ENCODE measurements at places on chromosomes 4 and X.

DNA sequence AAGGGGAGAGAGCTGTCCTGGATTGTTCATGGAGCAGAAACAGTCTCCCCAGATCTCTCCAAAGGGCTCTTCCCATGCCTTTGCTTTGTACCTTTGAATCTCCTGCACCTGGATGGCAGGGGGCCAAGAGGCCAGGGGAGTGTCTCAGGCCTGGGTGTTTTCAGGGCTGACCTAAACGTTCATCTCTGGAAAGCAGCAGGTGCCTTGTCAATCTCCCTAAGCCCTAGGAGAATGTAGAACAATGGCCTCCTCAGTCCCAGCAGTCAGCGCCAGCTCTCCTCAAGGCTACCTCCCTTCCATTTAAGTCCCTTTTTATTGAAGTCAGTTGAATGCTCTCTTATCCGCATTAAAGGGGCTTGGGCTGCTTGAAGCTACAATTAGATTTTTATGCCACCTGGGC is 31.2 kb upstream of the NSUN7 start:
- no peak for DNase-seq

GRCh38 chrX:139903210-139903609 is 29.6 kb downstream of the ATP11C start:
- no peak for DNase-seq

- DNase-seq, result no peak
Measured at GRCh38 chr4:85933291-85933640, 426.6 kb downstream of the MAPK10 start.

DNA sequence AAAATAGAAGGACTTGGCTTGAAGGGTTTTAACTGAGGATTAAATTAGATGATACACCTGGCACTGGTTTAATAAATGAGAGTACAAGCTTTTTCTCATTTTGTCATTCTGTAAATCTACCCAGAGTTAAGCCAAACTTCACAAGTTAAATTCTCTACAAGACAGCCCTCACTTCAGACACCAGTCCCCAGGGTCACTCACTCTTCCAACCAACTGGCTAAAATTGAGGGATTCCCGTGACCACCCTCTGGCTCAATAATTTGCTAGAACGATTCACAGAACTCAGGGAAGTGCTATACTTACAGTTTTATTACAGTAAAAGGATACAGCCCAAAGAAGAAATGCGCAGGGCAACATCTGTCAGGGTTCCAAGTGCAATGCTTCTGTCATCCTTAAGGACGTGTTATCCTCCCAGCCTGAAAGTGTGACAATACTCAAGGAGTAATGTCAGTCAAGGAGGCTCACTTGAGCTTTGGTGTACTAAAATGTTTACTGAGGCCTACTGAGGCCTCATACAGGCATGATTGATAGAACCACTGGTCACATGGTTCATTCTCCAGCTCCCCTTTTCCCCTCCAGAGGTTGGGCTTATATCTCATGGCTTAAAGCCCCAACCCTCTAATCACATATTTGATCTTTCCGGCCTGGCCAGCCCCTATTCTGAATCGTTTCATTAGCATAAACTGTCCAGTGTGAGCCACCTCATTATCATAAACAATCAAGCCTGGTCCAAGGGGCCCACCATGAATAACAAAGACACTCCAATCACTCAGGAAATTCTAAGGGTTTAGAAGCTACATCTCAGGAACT is 9.6 kb upstream of the TMSB4X start:
- no peak for DNase-seq

DNA sequence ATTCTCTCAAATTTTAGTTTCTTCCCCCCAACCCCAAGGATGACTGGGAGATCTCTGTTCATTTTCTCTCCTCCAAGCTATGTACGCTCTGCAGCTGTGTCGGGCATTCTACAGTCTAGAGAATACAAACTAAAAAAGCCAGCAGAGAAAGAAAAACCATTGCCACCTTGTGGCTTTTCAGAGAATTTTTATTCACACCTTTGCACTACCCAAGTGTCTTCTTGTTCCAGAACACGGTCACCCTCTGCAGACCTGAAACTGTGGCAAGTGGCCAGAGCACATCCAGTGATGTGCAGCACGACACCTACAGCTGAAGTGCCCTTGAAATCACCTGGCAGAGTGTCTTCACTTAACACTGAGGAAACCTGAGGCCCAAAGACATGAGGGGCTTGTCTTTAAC is 68.6 kb downstream of the CHST7 start:
- peak; percentile 20 for DNase-seq

GRCh38 chrX:154515090-154515965 is 704 bp downstream of the FAM3A start:
- DNase-seq, result no peak

- no peak for DNase-seq
Measured at GRCh38 chr4:25021216-25021615, 9.5 kb downstream of the LGI2 start.

GRCh38 chr4:169460081-169460480 is 152.3 kb downstream of the NEK1 start:
- no peak for DNase-seq

DNA sequence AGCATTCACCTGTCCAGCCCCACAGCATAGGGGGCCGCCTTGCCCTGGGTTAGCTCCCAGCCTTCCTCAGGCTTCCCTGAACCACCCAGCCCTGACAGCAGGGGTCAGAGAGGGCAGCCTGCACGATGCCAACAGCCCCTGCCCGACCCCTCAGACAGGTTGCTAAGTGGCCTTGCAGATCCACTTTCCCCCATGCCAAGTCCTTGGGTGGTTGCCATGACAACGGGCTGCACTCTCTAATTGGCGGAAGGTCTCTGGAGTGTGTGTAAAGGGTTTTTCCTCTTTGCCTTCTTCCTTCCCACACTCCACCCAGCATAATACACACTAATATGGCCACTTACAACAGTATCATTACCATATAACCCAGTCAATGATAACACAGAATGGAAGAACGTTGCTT is 99.6 kb upstream of the AFAP1 start:
- no peak for DNase-seq

DNA sequence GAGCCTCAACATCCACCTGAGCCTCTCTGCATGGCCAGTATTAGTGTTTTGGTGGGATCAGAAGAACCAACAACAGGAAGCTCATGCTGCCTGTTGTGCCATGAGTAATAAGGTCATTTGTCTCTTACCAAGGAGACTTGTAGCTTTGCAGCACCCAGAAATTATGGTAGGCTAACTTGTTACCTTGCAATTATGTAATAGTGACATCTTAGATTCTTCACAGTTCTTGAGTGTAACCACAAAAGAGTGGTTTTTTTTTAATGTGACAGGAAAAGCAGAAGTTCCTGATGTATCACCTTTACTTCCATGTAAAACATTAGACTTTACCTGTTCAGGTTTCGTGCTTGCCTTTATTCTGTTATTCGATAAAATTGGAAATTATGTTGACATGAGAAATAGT is 263.9 kb upstream of the CXXC4 start:
- no peak for DNase-seq

DNA sequence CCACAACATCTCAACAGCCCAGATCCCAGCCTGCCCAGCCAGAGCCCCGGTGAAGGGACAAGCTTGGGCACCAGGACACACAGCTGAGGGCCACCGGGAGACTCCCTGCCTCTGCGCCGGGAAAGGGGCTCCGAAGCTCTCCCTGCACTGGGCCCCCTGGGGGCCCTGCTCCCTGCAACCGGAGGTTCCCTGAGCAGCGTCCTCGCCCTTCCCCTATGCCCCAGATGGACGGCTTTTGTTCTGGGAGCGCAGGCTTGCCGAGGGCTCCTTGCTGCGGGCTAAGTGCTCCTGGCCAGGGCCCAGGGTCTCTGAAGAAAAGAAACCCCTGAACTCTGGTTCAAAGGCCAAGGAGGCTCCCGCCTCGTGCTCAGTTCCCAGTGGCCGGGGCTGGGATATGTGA is 899 bp upstream of the ZFP92 start:
- DNase-seq, result no peak

GRCh38 chrX:17160975-17161374 is 214.0 kb upstream of the NHS start:
- no peak for DNase-seq

GRCh38 chr4:141019768-141020167 is 113.5 kb downstream of the RNF150 start:
- DNase-seq, result no peak

- peak; percentile 50 for DNase-seq
Measured at GRCh38 chrX:47831788-47832187, 4.9 kb upstream of the ZNF81 start.

DNA sequence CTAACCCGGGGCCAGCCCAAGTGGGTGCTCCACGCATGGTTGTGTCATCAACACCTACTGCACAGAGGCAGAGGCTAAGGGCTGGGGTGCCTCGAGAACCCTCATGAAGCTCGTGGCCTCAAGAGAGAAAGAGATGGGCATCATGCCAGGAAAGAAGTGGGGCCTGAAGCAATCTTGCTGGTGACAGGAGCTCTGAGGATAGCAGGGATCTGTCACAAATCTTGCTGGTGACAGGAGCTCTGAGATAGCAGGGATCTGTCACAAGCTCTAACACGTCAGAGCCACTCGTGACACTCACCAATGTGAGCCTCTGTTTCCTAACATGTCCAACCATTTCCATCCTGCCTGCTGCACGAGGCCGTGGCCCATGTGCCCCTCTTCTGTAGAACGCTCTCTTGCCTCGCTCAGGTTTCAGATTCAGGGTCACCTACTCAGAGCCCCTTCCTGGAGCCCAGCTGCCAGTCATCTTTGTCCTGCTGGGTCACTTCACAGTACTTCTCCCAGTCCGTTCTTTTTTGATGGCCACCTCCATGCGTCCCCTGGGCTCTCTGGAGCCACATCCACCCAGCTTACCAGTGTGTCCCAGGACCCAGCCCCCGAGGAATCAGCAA is 21.1 kb downstream of the PNMA6E start:
- DNase-seq, result no peak

GRCh38 chr4:99593781-99594641 is 19.4 kb downstream of the MTTP start:
- no peak for DNase-seq

DNA sequence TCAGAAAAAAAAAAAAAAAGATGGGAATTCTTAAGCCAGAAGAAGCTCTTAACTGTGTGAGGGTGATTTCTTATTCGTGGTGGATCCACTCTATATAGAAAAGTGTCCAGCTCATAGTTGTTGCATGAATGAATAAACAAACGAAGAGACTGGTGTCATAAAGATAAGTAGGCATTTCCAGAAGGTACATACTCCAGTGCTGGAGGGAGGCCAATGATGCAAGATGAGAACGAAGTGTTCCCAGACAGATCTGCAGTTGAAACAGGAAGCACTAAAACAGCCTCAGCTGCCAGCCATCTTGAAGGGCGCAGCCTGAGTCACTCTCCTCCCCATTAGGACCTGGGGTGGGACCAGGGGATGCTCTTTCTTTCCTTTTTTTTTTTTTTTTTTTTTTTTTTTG is 47.4 kb upstream of the HOPX start:
- no peak for DNase-seq

DNA sequence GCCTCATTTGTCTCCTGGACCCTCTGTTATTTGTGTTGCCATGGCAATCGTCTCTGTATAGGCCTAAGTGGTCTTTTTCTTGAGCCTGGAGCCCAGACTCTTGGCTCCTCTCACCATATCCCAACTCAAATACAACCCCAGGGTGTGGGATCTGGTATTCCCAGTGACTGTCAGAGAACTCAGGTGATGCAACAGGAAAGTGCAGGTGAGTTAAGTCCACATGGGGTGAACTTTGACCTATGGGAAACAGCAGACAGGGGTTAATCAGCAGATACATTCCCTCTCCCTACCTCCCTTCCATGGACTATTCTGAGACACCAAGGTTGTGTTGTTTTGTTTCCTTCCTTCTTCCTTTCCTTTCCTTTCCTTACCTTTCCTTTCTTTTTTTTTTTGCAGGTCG is 130.9 kb upstream of the RPS6KA3 start:
- no peak for DNase-seq

DNA sequence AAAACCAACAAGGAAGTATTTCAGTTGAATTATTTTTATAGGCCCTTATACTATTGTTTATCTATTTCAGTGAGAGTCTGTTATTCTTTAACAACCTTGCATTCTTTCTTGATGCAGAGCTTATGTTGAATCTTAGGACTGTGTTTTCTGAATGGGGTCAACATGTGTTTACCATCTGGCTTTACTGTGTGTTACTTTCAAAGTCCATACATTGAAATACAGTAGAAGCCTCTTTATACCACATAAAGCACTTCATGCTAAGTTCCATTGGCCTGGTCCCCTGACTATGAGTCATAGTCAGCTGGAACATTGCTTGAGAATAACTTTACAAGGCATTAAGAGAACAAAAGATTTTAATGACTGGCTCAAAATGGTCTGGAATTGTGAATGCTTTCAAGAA is 152.6 kb downstream of the GASK1B start:
- peak; percentile 88 for DNase-seq

- no peak for DNase-seq
Measured at GRCh38 chr4:123651066-123651465, 254.5 kb downstream of the SPRY1 start.

DNA sequence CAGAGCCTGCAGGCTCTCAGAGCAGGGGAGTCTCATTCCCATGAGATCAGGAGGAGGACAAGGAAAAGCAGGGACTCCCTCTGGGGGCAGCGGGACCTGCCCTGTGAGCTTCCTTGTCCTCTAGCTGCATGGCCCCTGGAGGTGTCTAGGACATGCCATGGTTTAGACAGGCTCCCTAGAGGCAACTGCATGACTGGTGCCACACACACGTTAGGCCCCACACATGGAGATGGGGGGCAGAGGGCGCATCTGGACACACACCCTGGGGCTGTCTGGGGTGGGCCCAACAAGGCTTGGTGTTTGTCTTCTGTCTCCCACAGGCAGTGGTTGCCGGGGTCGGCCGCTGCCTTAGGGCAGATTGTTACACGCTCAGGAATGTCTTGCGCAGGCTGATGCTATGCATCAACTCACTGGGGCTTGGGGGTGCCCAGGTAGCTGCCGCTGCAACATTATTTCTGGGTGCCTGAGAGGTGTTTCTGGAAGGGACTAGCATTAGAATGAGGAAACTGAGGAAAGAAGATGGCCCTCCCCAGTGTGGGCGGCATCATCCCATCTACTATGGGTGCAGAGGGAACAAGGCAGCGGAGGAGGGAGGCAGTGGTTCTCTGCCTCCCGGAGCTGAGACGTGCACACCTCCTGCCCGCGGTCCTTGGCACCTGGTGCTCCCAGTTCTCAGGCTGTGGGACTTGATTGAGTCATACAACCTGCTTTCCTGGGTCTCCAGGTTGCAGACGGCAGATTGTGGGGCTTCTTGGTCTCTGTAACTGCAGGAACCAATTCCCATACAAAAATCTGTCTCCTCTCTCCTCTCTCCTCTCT is 32.1 kb upstream of the GPR78 start:
- DNase-seq, result no peak

GRCh38 chr4:130468340-130468739 is 1372.4 kb downstream of the C4orf33 start:
- DNase-seq, result no peak

DNA sequence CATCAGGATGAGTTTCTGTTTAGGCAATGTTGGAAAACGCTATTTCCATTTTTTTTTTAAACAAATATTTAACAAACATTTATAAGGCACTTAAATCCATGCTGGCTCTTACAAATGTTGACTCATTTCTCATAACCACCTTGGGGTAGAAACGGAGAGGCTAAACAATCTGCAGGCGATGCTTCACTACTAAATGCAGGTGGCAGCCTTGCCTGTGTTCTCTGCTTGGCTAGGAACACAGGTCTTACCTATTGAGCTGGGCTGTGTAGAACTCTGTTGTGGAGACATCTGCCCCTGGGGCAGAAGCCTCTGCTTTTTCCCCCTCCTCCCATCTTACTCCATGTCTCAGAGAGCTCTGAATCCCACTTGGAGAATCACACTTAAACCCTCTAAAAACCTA is 1.4 kb upstream of the CXCL1 start:
- DNase-seq, result no peak

- DNase-seq, result no peak
Measured at GRCh38 chrX:75278991-75279390, 5.1 kb downstream of the UPRT start.

- no peak for DNase-seq
Measured at GRCh38 chr4:165874791-165875371, 1.8 kb downstream of the TLL1 start.

- no peak for DNase-seq
Measured at GRCh38 chrX:125298871-125299270, 20.8 kb upstream of the TEX13C start.

All from kidney capillary endothelial cell (primary cell).